EL (cell line): ENCODE measurements at places on chromosomes 4 and X.

DNA sequence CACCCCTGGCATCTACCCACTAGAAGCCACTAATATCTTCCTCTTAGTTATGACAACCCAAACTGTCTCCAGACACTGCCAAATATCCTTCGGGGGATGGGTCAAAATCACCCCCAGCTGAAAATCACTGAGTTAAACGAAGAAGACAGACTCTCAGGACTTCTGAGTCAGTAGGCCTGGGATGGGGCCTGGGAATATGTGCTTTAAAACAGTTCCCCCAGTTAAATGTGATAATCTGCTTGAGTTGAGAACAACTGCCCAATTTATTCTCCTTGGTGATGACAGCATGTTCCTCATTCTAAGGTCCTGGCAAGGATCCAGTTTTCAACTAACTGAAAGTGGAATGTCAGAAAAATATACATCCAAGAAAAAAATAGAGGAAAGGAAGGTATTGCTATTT is 52.4 kb downstream of the CBLL2 start:
- DNase-seq, result peak; percentile 7

DNA sequence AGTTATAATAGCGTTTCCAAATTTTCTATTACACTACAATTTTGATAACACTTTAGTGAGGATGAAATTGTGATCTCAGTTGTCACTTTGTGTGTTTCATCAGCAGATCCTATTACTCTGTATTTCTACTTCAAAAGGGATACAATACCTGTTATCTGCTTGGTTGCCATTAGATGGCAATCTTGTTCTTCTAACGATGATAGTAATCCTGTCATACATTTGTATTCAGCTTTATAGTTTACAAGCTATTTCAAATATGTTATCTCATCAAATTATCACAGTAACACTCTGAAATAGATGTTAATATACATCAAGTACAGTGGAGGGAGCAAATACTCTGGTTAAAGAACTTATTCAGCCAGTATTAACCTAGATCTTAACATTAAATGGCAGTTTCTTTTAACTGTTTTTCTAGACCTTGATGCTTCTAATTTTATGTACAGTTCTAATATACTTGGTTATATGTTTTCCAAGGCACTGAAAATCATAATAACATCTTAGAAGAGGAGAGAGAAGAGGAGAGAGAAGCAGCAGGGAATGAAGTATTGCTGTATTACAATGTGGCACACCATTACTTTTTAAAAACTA is 292.0 kb downstream of the CCSER1 start:
- peak; percentile 0 for DNase-seq

DNA sequence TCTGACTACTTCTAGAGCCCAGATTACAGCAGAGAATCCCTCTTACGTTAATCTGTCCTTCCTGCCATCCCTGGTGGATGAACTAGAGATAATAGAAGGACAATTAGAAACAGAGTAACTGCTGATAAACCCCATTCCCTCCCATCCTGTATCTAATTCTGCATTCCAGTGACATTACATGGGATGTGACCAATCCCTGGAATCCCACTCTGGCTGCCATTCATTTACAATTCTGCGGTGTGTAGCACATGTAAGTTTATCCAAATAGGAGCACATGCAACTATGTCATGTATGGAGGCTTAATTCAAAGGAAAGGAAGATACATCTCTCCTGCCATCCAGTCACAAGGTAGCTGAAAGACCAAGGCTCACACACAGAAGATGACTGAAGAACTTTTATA is 339.5 kb downstream of the GPAT3 start:
- DNase-seq, result peak; percentile 56

DNA sequence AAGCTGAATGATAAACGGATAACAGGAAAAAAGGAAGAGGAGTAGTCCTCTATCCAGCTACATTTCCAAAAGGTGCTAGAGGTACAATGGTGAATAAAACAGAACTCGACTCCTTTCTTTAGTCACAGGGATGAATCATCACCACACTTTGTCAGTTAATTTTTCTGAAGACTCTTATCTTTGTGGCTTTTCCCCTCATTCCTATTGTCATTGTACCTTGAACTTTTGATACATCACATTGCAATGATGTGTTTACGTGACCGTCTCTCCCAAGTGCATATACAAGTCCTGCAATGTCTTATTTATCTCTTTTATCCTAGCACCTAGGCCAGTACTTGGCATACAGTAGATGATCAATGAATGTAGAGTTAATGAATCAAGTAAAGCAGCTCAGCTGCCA is 134.7 kb downstream of the LHFPL1 start:
- DNase-seq, result no peak

DNA sequence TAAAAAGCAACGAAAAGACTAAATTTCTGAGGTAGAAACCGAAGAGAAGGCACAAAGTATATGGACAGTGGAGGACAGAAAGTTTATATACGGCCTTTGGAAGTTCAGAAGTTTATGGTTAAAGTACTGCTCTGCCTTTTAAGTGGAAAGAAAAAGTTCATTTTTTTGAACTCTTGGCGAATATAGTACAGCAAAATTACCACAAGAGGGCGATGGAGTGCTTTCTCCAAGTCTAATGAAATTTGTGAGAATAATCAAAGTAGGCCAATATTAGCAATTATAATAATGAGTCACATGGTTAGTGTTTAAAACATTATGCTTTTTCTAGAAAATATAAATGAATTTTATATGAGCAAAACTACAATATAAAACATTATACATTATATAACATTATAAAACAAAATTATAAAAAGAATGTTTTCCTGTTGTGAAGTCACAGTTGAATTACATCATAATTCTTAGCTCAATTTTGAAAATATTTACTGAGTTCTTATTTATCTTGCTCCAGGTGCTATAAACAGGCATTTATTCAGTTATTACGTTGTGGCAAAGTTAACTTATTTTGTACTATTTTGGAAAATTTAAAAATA is 136.2 kb upstream of the BMPR1B start:
- DNase-seq, result peak; percentile 39

GRCh38 chr4:26074712-26075430 is 160.9 kb downstream of the SMIM20 start:
- DNase-seq, result no peak

DNA sequence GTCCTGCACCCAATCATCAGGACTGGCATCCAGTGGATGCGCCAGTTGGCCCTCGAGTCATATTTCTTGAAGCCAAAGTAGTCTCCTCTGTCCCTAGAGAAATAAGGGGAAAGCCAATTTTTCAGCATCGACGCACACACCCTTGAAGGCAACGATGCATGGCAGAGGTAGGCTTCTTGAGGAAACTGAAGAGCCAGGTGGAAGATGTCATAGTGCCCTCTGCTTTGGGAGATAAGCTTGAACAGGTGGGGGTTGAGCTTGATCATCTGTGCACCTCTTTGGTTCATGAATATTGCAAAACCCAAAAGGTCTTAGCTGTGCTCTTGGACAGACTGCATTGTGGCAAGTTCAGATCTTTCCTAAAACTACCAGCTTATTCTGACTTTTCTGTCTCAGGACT is 34.6 kb upstream of the WDR1 start:
- no peak for DNase-seq

DNA sequence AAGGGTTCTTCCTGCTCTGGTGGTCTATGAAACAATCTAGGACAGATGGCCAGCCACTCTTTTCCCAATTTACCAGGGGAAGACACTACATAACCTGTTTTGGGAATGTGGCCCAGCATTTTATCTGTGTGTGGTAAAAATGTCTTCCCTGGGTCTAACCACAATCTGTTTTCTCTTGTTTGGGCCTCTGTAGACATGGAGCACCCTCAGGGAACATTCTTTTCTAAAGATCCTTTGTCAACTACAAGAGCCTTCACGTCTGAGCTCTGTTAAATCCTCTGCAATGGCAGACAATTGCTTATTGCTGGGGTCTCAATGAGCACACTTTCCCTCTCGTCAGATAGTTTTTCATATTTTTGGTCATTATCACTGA is 35.5 kb downstream of the PLAC1 start:
- DNase-seq, result peak; percentile 53

- peak; percentile 62 for DNase-seq
Observed at GRCh38 chr4:125321709-125322365, 7.1 kb downstream of the FAT4 start.

- no peak for DNase-seq
Observed at GRCh38 chr4:7806338-7807090, 133.1 kb downstream of the AFAP1 start.

DNA sequence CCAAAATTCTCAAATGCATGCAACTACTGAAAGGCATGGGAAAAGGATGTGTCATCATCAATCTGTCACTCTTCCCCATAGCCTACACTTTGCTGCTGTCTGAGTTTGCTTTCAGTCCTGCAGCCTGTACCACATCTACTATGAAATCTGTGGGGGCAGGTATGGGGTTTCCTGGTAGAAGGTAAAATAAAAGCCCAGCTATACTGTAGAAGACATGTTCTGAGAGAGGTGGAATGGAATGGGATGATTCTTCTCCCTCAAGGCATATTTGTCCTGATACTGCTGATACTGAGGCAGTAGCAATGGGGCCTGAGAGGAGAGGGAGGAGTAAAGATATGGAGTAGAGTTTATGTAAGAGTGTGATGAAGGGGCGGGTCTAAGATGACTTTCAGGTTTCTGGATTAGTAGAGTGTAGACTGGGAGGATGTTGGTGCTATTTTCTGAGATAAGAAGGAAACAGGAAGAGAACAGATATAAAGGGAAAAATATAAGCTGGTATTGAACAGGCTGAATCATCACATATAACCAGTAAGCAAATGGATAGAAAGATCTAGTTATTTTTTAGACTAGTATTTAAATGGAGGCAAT is 38.7 kb upstream of the GYPA start:
- peak; percentile 1 for DNase-seq

DNA sequence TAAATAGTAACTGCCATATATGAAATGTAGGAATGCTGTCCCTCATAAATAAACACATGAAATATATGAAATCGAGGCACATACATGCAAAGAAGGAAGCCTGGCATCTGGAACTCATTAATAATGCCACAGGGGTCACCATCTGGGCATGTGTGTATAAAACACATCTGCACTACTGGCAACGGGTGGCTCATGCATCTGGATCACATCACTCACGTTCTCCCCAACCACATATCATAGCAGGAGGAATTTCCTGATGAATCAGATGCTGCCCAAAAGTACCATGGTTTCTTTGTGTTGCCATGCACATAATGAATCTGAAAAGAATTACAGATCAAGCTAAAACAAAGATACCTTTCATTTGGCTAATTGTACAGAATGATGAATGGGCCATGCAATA is 28.6 kb downstream of the RNF175 start:
- peak; percentile 65 for DNase-seq

DNA sequence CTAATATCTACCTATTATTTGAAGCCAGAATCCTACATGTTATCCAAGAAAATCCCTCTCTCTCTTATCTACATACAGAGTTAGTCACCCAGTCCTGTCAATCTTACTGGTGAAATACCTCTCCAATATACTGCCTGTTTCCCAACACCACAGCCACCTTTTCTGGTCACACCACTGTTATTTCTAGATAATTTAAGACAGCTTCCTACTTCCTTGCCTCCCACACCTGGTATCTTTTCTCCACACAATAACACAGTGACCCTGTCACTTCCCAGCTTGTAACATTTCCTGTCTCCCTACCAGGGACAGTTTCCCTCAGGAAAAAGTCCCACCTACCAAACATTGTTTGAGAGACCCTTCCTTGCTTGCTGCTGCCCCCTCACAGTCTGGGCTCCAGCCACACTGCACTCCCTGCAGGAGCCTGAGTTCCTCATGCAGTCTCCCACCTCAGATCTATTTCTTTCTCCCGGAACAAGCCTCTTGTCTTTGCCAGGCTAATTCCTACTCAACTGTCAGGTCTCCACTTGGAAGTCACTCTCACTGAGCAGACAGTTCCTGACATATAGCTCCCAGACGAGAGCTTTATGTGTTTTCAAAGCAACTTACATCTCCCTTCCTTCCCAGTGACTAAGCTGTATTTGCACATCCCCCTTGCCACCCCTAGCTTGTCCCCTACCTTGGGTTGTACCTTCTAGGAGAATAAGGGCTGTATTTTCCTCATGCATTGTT is 73.6 kb upstream of the QRFPR start:
- no peak for DNase-seq

GRCh38 chr4:71229477-71230270 is 109.1 kb upstream of the SLC4A4 start:
- DNase-seq, result peak; percentile 66

DNA sequence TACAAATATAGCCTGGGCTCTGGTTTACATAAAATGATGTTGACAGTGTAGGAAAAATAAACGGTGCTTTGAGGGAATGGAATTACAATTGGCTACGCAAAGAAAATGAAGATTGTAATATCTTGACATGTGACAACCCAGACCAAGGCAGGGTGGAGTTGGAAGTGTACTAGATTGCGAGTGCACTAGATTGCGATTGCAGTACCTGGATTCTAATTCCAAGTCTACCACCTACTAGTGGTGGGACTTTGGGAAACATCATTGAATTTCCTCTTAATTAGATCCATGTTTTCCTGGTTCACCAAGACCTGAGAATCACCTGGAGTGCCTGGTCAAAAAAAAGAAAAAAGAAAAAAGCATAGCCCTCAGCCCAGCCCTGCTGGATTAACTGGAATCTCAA is 18.6 kb downstream of the EGF start:
- no peak for DNase-seq

DNA sequence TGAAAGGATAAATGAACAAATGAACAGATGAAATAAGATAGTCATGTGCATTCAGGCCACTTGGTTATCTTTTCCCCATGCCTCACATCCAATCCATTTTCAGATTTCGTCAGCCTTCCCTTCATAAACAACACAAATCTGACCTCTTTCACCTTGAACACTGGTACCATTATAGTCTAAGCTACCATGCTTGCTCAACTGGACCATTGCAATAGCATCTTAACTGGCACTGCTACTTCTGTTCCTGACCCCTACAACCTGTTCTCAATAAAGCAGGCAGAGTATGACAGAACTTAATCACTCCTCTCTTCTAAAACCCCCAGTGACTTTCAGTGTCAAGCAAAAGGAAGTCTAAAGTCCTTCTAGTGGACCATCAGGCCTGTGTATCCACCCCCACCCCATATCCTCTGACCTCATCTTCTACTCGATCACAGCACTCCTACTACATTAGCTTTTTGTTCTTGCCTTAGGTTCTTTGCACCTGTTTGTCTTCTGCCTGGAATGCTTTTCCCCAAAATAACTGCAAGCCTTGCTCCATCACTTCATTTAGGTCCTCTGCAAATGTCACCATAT is 40.7 kb downstream of the LARP7 start:
- DNase-seq, result no peak

DNA sequence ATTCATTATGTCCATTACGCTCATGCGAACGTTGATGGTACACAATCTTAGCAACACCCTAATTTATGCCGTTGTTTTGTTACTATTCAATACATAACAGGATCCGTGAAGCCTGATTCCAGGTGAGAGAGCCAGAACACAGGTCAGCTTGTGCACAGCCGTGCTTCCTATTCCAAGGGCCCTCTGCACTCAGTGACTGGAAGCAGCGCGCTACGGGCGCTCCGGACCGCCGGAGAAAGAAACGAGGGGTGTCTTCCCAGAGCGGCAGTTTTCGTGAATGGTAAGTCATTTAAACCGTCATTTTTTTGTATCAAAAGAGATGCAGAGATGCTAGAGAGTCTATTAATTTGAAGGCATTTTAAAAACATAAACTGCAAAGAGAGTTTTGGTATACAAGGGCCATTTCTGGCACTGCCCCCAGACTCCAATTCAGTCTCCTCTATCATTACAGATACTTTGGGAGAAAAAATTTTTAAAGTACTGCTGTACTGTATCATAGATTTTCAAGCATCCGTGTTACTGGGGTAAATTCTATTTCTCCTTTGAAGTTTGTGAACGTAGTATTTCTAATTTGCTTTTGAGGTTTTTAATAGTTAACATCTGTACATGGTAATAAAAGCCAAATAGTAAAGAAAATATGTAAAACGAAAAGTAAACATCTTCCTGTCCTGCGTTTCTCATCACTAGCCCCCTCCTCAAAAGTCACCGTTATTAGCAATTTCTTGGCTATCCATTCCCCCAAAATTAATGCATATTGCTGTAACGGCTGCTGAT is 6.6 kb downstream of the SLC25A5 start:
- no peak for DNase-seq
